Right cardiac atrium (tissue), 5 donors: ENCODE measurements at places on chromosomes 1 and 21. TPM values are rescaled to one million over a fixed set of nuclear protein-coding genes. Genes with fewer than 3 reads are reported as not detected.

- peak; percentile 3 for DNase-seq
Measured at GRCh38 chr1:36377791-36378492, 7.8 kb downstream of the STK40 start.

GRCh38 chr1:192363177-192363576 lies 46.4 kb downstream of the RGS21 start:
- no peak for DNase-seq

- no peak for DNase-seq
Measured at GRCh38 chr1:22171951-22172715, 29.2 kb upstream of the WNT4 start.

DNA sequence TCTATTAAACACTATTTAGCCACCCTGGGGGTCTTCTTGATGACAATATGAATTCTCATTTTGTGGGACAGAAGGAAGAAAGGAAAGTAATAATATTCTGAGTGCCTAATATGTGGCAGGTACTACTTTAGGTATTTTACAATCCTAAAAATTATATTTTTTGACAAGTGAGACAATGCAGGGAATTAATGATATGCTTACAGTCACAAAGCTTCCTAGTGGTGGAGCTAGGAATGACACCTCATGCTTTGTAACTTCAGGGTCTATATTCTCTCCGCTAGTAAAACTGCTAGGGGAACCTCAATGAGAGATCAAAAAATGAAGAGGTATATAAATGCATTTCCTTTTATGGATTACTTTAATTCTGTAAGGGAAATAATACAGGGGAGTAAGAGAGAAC lies 44.3 kb downstream of the TPR start:
- DNase-seq = no peak

NPPB gene
- 248 TPM for total RNA-seq

ZNF695 gene
- total RNA-seq = not detected

UBL4B gene
- not detected for total RNA-seq
